Retinal pigment epithelial cell (primary cell): ENCODE measurements at places on chromosomes 4 and X.

GRCh38 chrX:41721590-41721989, 2.4 kb upstream of the GPR82 start:
- no peak for DNase-seq

- DNase-seq: no peak
Observed at GRCh38 chrX:10744007-10744406, 123.6 kb upstream of the MID1 start.

DNA sequence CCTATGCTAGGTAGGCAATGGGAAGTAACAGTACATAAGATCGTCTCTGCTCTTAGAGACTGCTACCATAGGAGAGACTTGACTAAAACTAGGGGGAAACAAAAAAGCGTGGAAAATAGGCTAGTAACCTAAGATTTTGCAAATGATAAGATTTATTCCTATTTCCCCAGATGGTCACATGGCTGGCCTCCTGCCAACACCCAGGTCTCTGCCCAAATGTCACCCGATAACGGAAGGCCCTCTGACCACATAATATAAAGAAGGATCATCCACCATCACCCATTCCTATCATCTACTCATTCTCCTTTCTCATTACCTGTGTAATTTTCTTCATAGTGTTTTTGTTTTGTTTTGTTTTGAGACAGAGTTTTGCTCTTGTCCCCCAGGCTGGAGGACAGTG, 4.7 kb downstream of the LAMP2 start:
- no peak for DNase-seq

- no peak for DNase-seq
Observed at GRCh38 chr4:89298155-89298554, 9.4 kb downstream of the GPRIN3 start.

DNA sequence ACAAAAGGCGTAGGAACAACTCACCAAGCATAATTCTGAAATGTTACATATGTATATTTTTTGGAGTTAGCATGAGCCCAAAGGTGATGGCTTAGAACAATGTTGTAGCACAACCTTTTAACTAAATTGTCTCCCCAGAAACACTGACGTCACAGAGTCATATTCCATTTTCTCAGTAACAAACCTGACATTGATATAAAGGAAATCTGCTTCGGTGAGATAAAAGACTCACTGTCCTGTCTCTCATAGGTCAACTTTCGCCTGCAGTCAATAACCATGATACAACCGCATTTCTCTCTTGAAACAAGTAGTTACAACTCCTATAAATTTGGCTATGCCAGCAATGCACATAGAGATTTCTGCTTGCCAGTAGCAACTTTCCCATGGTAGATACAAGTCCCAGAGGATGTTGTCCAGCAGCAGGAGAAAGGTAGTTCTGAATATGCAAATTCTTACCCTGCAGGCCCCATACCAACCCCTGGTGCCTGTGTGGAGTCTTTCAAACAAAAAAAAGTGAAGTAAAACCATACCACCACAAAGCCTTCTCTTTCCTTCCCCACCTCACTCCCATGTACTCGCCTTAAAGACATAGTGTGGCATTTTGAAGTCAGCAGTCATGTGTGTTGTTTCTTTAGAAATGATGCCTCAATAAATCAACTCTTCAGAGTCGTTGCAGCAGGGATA, 47.9 kb downstream of the MTM1 start:
- no peak for DNase-seq

GRCh38 chr4:100165809-100166208, 24.5 kb downstream of the DDIT4L start:
- DNase-seq: peak; percentile 71

- no peak for DNase-seq
Observed at GRCh38 chr4:156109943-156110900, 156.6 kb upstream of the CTSO start.

DNA sequence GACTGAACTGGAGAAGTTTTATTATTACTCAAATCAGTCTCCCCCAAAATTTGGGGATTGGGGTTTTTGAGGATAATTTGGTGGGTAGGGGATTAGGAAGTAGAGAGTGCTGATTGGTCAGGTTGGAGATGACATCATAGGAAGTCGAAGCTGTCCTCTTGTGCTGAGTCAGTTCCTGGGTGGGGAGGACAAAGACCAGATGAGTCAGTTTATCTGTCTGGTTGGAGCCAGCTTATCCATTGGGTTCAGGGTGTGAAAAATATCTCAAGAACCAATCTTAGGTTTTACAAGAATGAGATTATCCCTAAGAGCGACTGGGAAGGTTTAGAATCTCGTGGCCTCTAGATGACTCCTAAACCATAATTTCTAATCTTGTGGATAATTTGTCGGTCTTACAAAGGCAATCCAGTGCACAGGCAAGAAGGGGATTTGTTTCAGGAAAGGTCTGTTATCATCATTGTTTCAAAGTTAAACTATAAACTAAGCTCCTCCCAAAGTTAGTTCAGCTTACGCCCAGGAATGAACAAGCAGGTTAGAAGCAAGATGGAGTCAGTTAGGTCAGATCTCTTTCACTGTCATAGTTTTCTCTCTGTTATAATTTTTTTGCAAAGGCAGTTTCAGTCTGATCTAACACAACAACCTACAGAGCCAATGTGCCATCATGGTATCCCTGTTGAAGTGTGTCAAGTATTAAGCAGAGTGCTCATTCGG, 274.5 kb downstream of the SLC7A11 start:
- no peak for DNase-seq

GRCh38 chr4:6858997-6859396, 50.6 kb upstream of the TBC1D14 start:
- no peak for DNase-seq

- DNase-seq: no peak
Observed at GRCh38 chr4:71498625-71499024, 159.8 kb downstream of the SLC4A4 start.

DNA sequence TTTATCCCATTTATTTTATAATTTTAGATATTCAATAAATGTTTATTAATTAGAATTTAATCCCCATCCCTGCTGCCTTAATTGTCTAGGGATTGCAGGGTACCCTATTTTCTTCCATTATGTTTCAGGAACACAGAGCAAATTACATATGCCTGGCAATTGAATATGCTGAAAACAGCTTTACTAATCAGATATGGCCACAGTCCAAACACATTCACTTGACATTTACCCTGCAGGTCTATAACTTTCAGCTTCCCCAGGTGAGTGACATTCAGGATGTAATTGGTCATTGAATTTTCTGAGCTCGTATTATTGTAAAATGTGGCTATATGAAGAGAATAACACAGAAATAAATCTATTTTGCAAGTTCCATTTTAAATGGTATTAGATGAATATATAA, 218.7 kb upstream of the NDST4 start:
- no peak for DNase-seq

DNA sequence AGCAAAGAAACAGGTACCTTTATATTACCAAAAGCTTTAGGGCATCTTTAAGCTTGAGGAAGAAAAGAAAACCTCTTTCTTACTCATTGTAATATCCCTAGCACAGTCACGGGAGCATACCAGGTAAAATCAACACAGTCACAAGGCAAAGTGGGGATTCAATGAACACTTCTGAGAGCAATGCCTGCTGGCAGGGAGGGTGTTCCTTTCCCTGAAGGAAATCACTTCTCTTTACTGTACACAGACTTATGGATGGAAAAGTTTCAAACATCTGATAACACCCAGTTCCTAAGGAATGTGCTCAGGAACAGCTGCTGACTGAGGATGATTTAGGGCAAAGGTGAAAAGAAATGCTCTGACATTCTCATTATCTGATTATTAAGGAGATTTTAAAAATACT, 94.8 kb downstream of the MAML3 start:
- no peak for DNase-seq

- no peak for DNase-seq
Observed at GRCh38 chr4:1759170-1759817, 33.8 kb upstream of the FGFR3 start.

DNA sequence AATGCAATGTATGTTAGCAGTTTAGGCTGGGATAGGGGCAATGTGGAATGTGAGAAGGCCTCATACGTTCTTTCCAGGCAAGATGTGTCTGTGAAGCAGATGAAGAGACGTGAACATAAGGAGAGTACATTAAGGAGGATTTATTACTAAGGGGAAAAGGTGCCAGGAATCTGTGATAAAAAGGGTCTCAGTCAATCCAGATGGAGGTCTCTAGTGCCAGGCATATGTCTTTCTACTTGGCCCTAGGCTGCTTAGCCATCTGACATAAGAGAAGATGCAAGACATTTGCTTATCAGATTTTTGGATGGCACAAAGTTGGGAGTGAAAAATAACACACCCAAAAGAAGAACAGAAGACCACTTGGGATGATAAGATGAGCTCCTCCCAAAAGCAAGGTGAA, 93.0 kb upstream of the PRKG2 start:
- DNase-seq: no peak

- no peak for DNase-seq
Observed at GRCh38 chr4:136136601-136137000, 1395.7 kb downstream of the PCDH18 start.

- DNase-seq: no peak
Observed at GRCh38 chr4:127210893-127211649, 421.7 kb upstream of the INTU start.

- DNase-seq: no peak
Observed at GRCh38 chrX:17154001-17154400, 207.5 kb downstream of the REPS2 start.

- DNase-seq: no peak
Observed at GRCh38 chr4:156583265-156583664, 388.3 kb downstream of the PDGFC start.
